ENCODE measurements at places on chromosomes 5 and 9.

DNA sequence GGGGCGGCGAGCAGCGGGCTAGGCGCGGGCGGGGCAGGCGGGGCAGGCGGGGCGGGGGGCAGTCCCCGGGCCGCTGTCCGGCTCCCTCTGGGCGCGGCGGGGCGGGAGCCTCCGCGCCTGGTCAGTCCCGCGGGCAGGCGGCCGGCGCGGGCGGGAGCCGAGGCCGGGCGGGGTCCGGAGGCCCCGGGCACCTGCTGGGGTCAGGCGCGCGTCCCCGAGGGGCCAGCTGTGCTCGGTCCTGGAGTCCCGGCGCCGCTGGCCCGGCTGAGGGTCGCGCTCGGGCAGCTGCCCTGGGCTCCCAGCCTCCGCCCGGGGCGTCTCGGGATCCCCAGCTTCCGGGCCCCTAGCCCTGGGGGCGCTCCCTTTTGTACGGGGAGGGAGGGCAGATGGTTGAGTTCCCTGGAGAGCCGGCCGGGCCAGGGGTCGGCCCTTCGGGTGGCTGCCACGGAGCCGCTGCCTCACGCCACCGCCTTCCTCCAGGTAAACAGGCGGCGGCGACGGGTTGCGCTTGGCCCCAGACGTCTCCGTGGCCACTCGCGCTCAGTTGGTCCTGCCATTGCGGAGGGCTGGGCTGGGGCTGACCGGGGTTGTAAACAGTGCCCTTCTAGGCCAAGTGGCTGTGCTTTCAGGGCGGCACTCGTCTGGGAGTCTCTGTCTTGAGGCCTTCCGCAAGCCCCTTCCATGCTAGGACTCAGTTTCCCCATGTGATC lies 473 bp downstream of the ZBTB34 start:
- DNase-seq = peak; percentile 34

GRCh38 chr9:2642068-2642467 lies 20.5 kb downstream of the VLDLR start:
- DNase-seq = no peak

DNA sequence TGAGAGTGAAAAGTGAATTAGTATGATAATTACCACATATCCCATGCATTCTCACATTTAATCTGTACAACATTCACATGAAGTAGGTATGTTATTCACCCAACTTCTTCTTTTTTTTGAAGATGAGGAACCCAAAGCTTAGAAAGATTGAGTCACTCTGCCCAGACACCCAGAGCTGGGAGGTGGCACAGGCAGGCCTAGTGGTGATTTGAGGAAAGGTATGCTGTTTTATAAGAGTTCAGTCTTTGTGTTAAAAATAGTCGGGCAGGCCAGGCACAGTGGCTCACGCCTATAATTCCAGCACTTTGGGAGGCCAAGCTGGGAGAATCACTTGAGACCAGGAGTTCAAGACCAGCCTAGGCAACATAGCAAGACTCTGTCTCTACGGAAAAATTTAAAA lies 285.3 kb downstream of the NR3C1 start:
- DNase-seq = no peak

GRCh38 chr5:177449140-177450061 lies 2.8 kb downstream of the PRR7 start:
- DNase-seq = no peak

DNA sequence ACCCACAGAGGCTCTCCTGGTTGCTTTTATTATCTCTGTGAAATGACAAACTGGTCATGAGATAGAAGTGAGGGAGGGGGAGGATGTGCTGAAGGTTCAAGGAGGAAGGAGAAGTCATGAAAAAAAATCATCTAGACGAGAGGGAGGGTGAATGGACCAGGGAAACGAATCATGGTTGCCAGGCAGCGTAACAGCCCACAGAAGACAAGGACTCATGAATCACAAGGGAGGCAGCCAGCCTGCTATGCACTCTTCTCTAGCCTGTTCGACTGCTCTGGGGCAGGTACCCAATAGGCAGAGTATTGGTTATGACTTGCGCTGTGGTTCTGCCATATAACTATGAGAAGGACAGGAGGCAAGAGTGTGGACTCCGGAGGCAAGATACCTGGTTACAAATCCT lies 475.2 kb downstream of the CDK5RAP2 start:
- no peak for DNase-seq

Measured in heart right ventricle (tissue), 16 donors.